ENCODE measurements at places on chromosomes 5 and 9. TPM values are rescaled to one million over a fixed set of nuclear protein-coding genes. Genes with fewer than 3 reads are reported as not detected.
A peak's percentile ranks its signal among the peaks of the same experiment; 100 is the strongest.

GRCh38 chr5:56211298-56211865 lies 21.7 kb downstream of the ANKRD55 start:
- H3K27ac ChIP-seq, result peak overlapping the region; percentile 84
- DNase-seq, result peak; percentile 91
- no peaks in the 10 kb centered on the region for H3K27me3 ChIP-seq
- H3K4me3 ChIP-seq, result no peak overlapping the region
- peaks cover 22% of the 10 kb centered on the region for H3K4me1 ChIP-seq

DNA sequence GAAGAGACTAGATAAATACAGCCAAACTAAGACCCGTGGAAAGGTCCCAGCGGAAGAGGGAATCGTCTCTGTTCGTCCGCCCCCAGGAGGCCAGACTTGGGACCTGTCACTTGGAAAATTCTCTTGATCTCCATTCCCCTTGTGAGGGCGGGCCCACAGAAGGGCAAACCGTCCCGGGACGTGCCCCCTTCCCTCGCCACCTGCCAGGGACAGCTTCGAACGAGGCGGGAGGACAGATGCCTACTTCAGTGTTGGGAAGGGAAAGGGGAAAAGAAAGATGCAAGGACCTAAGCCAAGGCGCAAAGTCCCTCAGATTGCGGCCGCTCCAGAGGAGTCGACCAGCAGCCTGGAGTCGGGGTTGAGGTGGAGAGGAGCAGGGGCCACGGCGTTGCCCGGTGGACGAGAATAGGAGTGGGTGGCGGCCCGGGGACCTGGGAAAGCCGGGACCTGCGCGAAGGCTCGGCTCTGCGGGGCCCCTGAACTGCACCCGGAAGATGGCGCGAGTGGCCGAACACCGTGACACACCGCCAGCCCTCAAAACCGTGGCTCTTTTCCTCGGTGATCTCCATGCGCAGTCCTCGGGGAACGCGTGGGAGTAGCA lies 4.4 kb upstream of the EBF1 start:
- H3K27ac ChIP-seq, result no peak overlapping the region
- H3K4me3 ChIP-seq, result no peak overlapping the region
- no peaks in the 10 kb centered on the region for H3K27me3 ChIP-seq

DNA sequence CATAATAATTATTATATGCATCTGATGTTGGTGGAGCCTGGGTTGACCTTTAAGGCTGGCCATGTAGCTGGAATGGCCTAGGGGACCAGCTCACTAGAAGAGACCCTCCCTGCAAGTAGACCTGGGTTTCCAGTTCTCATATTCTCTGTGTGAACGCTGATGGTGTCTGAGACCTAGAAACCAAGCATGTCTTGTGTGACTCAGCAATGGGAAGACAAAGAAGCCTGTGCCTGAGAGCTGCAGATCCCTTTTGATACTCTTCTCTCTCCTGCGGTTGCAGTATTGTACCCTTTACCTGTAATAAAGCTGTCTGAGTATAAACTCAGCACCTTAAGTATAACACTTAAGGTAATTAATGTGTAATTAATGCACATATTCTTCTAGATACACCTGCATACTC lies 22.2 kb downstream of the C9orf152 start:
- peaks cover 4% of the 10 kb centered on the region for H3K4me1 ChIP-seq
- H3K27ac ChIP-seq, result no peak overlapping the region
- no peak for DNase-seq
- no peak overlapping the region for H3K4me3 ChIP-seq
- no peaks in the 10 kb centered on the region for H3K27me3 ChIP-seq
- H3K36me3 ChIP-seq, result no peaks in the 10 kb centered on the region

DNA sequence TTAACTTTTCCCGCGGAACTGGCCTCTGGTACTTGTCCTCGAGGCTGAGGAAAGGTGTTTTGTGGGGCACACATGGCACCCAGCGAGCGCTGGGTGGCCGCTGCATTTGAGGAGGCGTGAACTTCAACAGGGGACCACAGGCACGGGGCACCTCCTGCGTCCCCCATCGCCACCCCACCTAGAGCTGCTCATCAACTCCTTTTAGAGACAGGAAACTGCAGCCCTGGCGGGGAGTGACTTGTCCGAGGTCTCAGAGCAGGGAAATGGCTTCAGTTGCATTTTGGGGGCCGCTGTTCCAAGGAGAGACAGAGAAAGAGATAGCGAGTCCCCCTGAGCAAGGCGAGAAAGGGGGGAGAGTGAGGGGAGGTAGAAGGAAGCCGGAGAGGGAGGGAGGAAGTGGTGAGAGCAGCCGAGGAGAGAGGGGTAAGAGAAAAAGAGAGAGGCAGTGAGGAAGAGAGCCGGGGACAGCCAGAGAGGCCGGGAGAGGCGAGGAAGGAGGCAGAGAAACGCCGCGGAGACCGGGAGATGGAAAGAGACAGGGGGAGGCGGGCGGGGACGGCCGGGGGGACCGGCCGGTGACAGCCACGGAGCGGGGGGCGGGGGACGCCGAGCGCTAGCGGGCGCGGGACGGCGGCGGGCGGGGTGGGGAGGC lies 12.5 kb upstream of the LHX2 start:
- DNase-seq, result no peak
- H3K36me3 ChIP-seq, result no peaks in the 10 kb centered on the region
- 0 out of 2 replicates have a peak, but pooled peaks cover 6% of the 10 kb centered on the region for H3K4me1 ChIP-seq

DNA sequence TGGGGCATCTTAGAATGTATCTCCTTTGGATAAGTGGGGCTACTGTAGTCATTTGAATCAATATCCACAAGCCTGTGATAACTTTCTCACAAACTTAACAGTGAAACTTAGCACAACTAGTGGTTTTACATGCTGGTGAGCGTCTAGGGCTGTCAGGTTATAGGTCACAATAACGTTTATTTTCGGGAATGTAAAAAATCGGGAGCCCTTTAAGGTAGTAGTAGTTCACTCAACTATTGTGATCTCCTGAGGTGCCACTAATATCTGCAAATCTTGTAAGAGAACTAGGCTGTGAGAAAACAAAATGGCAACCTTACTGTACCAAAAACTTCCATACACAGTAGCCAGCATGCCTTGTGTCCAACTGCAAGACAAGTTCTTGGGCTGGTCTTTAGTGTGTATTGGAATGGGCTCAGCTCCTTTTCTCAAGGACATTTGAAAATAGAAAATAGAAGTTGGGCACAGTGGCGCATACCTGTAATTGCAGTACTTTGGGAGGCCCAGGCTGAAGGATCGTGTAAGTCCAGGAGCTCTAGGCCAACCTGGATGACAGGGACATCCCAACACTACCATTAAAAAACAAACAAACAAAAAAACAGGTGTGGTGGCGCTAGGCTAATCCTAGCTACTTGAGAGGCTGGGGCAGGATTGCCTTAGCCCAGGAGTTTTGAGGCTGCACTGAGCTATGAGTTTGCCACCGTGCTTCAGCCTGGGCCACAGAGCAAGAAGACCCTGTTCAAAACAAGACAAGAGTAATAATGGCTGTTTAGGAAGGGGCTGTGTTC lies 5.2 kb upstream of the PKN3 start:
- H3K36me3 ChIP-seq, result peaks cover 3% of the 10 kb centered on the region
- H3K27ac ChIP-seq, result no peak overlapping the region
- DNase-seq, result no peak
- no peak overlapping the region for H3K4me3 ChIP-seq

- H3K27me3 ChIP-seq, result no peaks in the 10 kb centered on the region
- peak overlapping the region; percentile 100 for H3K27ac ChIP-seq
These were observed 694 bp downstream of the RMI1 start for GRCh38 chr9:83981126-83981871.

HTR1A gene
- not detected for total RNA-seq

BARHL1 gene
- total RNA-seq, result not detected

TRAF2 gene
- total RNA-seq, result 50.0 TPM

PNPLA7 gene
- total RNA-seq, result 1.8 TPM
